Cortex of kidney (tissue), 1 donor: ENCODE measurements at places on chromosomes 1 and 21.

DNA sequence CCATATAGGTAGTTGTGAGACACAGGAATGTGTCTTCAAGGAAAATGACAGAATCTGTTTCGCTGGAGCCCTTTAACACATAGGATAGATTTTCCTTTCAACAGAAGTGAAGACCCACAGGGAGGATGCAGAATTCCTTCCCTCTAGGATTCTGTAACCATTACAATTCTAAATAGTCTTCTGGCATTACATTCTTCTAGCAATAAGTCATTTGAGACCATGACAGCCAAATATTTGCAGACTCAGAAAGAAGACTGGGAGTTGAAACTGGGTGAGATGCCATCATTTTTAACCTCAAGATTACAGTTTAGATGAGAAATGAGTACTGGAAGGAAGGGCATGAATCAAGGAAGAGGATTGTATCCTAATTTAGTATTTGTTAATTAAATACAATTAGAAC lies 61.6 kb downstream of the ZBTB18 start:
- no peak for DNase-seq

DNA sequence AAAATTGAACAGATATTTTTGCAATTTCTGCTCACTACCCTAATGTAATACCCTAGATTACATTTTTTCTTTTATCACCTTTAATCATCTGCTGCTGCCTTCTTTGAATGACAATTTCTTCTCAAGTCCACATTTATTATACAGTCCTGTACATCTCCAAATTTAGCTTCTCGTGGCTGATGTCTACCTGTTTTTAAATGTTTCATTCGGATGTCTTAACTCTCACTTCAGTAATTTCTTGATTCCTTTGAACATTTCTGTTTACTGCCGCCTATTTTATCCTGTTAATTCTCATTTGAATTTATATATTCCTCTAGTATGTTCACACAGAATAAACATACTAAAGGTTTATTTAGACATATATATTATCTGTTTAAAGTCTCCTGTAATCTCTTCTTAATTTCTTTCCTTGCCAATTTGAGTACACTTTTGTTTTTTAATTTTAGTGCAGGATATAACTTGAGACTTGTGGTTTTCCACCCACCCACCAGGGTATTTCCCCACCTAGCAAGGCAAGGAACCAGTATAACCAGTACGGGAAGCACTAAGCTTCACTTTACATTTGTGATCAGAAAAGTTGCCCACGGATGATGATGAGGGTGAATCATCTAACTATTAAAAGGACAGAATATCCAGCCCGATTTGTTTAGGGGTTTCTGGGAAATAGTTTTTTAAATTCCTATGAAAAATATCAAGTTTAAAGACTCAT lies 12.7 kb downstream of the INSL5 start:
- DNase-seq: no peak

GRCh38 chr1:228363686-228364067 lies 43.0 kb downstream of the TRIM11 start:
- DNase-seq: no peak

- DNase-seq: no peak
Measured at GRCh38 chr21:23718446-23719285, 1888.6 kb downstream of the MRPL39 start.

GRCh38 chr1:106289265-106289928 lies 767.1 kb upstream of the PRMT6 start:
- DNase-seq: no peak

- DNase-seq: no peak
Measured at GRCh38 chr1:64691626-64692025, 53.2 kb upstream of the RAVER2 start.

DNA sequence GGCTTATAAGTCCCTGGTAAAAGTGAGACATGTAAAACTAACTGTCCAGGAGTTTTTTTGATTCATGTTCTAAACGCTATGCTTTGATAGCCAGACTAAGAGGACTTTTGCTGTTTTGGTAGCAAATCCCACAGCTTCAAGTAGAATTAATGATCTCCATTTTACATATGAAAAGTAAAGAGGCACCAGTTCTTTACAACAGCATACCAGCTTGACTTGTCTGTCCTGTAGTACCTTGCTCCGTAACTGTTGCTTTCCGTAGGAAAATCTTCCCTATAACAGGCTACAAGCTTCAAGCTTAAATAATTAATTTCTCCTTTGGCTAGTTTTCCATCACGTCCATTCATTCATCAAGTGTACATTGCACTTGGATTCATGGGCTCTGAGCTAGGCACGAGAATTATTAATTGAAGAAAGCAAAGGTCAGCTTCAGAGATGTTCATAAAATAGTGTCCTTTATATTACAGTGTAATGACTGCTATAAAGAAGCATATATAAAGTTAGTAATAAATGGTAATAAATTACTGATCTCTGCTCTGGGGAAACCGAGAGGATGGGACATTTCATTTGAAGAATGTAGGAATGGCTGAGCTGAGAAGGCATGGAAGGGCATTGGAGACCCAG lies 29.2 kb downstream of the B3GALT5 start:
- no peak for DNase-seq

- DNase-seq: no peak
Measured at GRCh38 chr1:42150651-42151050, 2.6 kb upstream of the GUCA2B start.

DNA sequence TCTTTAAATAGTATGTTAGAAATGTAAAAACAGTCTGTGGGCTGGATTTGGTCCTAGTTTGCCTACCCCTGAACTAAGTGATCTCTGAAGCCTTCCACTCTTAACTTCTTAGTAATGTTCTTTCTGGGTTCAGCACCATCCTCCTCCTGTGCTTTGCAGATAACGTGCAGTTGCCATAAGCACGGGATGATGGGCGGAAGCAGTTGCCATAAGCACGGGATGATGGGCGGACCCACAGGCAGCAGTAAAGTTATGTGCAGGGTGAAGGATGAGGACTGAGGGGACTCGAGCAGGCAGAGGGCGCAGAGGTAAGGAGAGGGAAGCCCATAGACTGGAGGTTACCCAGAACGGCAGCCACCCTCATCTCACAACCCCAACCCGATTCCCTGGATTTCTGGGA lies 25.6 kb downstream of the GPA33 start:
- no peak for DNase-seq

- DNase-seq: no peak
Measured at GRCh38 chr1:200899451-200899915, 4.8 kb downstream of the INAVA start.

- DNase-seq: no peak
Measured at GRCh38 chr1:28323720-28324119, 5.1 kb upstream of the MED18 start.

DNA sequence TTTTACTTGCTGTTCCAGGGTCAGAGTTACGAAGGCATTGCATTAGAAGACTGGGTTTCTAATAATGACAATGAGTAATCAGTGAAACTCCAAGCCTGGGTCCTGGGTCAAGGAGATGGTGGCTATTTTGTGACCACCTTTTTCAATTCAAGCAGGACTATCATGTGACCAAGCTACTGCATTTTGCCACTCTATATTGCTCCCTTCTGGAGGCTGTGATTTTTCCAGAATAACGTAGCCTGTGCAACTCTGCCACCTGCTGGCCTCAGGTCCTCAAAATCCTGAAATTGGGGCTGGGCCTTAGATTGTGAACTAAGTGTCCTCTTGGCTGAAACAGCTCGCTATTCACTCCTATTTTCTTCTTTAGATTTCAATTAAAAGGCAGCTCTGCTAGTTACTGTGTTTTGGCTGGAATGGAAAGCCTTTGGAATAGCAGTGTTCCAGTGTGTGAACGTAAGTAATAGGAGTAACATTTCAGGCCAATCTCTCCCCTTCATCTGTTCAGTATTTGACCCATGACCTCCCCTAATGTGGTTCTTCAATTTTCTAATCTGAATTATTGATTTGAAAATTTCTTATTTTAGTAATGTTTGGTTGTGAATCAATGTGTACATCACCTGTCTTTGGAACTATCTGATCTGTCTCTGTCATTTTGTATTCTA lies 52.9 kb upstream of the CD46 start:
- DNase-seq: no peak

DNA sequence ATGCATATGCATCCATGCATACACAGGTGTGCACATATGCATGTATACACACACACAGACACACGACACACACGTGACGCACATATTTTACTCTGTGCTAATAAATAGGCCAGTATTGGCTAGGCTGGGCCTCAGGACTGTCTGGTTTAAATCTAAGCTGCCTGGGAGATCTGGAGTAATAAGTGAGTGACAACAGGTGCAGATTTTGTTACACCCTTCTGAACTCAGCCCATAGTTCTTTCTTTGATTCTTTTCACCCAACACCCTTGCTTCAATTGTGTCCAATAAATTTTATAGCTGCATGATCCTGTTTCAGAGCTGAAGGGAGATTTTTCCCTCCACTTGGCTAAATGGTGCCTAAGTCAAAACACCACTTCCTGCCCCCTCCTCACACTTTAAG lies 132.8 kb downstream of the FGGY start:
- no peak for DNase-seq

- no peak for DNase-seq
Measured at GRCh38 chr21:46663754-46664153, 28.3 kb downstream of the PRMT2 start.

- no peak for DNase-seq
Measured at GRCh38 chr1:4367230-4367777, 287.1 kb upstream of the AJAP1 start.

DNA sequence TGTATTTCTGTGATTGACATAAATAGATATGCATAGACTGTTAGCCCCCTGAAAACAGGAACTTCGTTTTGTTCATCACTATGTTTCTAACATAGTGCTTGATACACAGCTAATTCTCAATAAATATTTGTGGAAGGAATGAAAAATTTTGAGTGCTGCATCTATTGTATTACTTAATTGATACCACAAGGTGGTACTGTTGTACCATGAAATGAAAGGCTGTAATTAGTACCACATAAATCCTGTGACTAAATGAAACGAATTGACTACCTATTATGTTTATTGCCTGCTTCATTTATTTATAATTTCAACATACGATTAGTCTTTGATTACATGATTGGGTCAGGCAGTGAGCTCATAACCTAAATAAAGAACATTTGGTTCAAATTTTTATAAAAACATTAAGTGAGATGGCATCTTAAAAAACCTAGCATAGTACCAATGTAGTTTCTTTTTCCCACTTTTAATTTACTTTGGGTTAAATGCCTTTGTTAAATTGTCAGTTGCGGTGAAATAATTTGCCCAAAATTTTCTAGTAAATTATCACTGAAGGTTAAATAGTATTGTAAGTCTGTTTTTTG lies 15.0 kb upstream of the TGFB2 start:
- no peak for DNase-seq

DNA sequence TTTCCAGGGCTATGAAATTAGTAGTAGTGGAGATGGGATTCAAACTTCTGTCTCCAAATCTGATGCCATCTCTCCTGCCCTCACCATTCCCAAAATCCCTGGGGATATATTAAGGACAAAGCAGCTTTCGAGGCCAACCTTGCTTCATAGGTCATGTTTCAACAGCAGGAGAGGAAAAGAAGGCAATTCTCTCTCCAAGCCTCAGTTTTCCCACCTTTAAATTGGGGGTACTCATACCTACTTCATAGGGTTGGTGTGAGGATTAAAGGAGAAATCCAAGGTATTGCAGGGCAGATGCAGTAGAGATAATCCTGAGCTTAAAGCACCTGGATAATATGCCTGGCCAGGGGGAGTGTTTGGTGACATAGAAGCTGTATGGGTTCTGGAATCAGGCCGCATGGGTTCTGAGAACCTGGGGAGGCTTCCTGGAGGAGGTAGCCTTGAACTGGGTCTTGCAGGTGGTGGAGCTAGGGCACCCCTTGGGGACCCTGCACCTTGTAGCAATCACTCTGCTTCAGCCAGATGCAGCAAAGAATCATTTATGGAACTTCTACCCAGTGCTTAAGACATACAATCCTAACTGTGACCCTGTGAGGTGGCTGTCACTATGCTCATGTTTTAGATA lies 10.7 kb upstream of the IFFO2 start:
- no peak for DNase-seq
